T-cell (primary cell): ENCODE measurements at places on chromosomes 1 and 21. TPM values are rescaled to one million over a fixed set of nuclear protein-coding genes. Genes with fewer than 3 reads are reported as not detected.

GRCh38 chr1:53722025-53722424 is 16.9 kb downstream of the GLIS1 start:
- no peak for DNase-seq

DNA sequence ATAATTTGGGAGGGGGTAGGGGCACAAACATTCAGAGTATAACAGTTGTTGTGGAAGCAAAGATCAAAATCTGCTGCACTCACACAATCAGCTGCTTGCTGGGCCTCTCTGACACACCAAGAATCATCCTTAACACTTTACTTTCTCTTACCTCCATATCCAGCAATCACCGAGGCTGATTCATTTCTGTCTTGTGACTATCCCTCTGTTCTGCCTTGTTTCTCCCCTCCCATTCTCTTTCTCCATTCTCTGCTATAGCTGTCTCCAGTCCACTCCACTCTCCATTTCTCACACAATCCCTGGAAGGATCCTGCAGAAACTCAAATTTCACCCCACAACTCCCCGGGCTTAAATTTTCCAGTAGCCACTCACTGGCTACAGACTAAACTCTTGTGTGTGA is 91.8 kb upstream of the NGF start:
- no peak for DNase-seq

DNA sequence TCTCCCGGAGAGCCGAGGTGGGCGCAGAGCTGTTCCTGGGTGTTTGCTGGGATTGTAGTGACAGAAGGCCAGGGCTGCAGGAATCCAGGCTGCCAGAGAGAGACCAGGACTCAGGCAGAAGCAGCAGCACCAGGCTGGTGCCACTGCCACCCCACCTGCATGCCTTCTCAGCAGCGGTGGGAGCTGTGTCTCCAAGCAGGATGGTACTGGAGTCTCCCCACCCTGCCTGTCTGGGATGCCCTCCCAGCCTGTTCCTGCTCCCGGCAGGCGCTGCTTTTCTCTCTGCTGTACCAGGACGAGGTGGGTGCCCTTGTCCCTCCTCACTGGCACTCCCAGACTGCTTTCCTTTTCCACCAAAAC is 4.5 kb upstream of the HES4 start:
- DNase-seq = no peak

DNA sequence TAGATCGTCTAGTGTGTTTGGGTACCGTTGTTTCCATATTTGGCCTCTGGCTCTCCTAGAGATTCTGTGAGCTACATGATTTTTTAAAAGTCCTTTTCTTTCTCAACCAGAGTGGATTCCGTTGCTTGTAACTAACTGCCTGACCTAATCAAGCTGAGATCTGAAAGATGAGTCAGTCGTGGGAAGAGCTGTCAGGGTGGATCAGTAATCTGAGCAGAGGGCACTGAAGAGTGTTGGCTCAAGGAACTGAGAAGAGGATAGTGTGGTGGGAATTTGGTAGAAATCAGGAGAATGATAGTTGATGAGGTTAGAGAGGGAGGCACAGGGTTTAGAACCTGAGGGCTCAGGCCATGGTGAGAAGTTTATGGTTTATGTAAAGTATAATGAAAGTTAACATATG is 52.2 kb downstream of the TRAF5 start:
- DNase-seq = no peak

GRCh38 chr1:42922687-42923366 is 35.8 kb downstream of the SLC2A1 start:
- DNase-seq = peak; percentile 48

DNA sequence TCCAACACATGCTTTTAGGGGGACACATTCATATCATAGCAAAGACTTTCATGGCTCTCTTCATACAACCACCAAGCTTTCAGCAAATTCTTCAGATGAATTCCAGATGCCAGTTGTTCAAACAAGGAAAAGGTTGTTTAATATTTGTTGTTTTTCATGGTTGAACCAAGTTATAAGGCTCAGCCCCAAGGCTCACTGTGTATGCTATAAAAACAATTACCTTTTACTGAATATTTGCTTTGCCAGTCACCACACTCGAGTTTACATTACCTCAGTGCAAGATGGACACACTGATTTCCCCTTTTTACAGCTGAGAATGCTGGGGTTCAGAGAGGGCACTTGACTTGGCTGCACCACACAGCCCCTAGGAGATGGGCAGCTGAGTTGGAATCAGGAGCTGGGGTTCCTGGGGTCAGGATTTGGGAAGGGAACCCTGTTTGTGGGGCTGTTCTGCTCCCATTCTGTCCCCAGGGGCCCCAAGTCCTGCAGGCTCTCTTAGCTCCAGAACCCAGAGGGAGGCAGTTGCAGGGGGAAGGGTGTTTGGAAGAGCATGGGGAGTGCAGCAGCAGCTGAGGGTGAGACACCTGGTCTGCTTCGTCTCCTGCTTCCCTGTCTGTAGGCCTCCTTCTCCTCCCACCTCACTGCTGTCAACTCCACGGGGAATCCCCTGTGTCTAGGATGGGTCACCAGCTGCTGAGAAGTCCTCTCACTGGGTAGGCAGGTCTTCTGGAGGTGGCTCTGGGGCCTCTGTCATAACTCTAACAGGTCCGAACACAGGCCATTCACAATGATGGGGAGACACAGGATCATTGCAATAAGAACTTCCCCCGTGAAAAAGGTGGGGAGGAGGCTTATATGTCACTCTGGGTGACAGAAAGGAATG is 12.8 kb upstream of the TMPRSS2 start:
- DNase-seq = no peak

DNA sequence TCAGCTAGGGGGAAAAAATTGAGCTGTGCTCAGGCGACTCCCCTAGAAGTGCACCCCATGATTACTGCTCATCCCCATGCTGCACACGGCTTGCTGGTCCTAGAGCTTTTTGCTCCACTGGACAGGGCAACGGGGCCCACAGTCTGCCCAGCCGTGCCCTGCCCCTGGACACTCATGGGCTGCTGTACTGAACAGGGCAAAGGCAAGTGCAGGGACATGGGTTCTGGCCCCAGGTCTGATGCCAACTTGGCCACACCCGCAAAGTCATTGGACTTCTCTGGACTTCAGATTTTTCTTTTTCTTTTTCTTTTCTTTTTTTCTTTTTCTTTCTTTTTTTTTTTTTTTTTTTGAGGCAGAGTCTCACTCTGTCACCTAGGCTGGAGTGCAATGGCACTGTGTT is 42.9 kb upstream of the TARBP1 start:
- DNase-seq = no peak

DNA sequence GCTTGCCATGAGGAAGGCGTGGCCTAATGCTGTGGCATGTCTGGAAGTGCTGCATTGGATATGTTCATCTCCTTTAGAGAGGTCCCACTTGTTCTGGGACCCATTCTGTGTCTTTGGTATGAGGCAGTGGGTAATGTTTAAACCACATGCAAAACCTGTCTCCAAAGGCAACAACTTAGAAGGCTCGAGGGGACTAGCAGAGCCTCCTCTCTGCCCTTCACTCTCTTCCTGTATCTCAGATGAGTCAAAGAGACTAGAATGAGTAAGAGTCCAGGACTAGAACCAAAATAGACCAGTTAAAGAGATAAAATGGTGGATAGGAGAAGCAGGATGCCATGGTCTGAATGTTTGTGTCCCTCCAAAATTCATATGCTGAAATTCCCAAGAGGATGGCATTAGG is 220.8 kb upstream of the KIAA0040 start:
- DNase-seq = no peak

Gene LUZP1
- total RNA-seq = 19.7 TPM

- DNase-seq = no peak
Measured at GRCh38 chr1:113928187-113928930, 765 bp upstream of the HIPK1 start.

DNA sequence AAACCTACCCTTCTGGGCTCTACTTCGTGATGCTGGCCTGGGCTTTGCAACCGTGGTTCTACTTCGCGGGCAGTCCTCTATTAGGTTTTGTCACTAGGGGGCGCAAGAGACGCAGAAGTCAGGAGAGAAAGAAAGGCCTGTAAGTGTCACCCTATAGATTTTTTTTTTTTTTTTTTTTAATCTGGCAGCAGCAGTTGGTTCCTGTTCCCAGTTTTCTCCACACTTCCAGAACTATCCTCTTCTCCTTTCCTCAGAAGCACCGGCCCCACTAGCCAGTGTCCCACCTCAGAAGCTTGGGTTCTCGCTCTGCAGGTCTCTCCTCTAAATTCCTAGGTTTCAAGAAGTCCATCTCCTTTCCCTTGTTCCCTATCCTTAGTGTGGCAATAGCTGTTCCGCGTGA is 9.1 kb upstream of the LCE2D start:
- DNase-seq = no peak

Gene GOLT1A
- total RNA-seq = not detected
